Testis (tissue), 5 donors: ENCODE measurements at places on chromosomes 1 and 21.

- no peak overlapping the region for H3K4me3 ChIP-seq
- no peaks in the 10 kb centered on the region for H3K36me3 ChIP-seq
- H3K4me1 ChIP-seq, result no peaks in the 10 kb centered on the region
Measured at GRCh38 chr21:20944139-20944538, 54.1 kb upstream of the NCAM2 start.

GRCh38 chr1:12627296-12627695 lies 9.3 kb upstream of the DHRS3 start:
- no peaks in the 10 kb centered on the region for H3K27me3 ChIP-seq
- no peak overlapping the region for H3K4me3 ChIP-seq
- H3K27ac ChIP-seq, result no peak overlapping the region

GRCh38 chr1:229181419-229181818 lies 89.5 kb upstream of the RAB4A start:
- H3K36me3 ChIP-seq, result no peaks in the 10 kb centered on the region
- H3K4me1 ChIP-seq, result peaks cover under 1% of the 10 kb centered on the region
- H3K27ac ChIP-seq, result no peak overlapping the region

- no peak for DNase-seq
- H3K27ac ChIP-seq, result no peak overlapping the region
- H3K36me3 ChIP-seq, result no peaks in the 10 kb centered on the region
- H3K4me3 ChIP-seq, result no peak overlapping the region
Measured at GRCh38 chr1:102776071-102776470, 332.3 kb downstream of the COL11A1 start.
